GM10248 (cell line): ENCODE measurements at places on chromosomes 2 and 18.

GRCh38 chr18:78873926-78874500 is 105.6 kb upstream of the SALL3 start:
- no peak for DNase-seq

- DNase-seq: no peak
Observed at GRCh38 chr2:241911551-241911950, 42.0 kb downstream of the RTP5 start.

GRCh38 chr2:26763019-26763418 is 1.1 kb upstream of the SLC35F6 start:
- no peak for DNase-seq

- DNase-seq: no peak
Observed at GRCh38 chr2:197958592-197959150, 154.3 kb downstream of the PLCL1 start.

DNA sequence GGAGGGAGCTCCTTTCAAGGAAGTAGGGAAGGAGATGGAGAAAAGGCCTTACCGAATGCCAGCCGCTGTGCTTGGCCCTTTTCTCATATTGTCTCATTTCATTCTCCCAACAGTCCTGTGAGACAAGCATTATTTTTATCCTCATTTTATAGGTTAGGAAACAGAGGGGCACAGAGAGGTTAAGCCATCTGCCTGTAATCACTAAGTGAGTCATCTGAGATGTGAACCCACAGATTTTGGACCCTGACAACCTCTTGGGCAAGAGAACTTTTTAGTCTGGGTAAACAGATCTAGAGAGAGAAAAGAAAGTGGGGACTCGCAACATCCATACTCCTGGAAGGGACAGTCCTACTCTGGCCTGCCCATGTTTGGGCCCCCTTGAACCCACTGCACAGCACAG is 91.7 kb upstream of the LCLAT1 start:
- DNase-seq: no peak

DNA sequence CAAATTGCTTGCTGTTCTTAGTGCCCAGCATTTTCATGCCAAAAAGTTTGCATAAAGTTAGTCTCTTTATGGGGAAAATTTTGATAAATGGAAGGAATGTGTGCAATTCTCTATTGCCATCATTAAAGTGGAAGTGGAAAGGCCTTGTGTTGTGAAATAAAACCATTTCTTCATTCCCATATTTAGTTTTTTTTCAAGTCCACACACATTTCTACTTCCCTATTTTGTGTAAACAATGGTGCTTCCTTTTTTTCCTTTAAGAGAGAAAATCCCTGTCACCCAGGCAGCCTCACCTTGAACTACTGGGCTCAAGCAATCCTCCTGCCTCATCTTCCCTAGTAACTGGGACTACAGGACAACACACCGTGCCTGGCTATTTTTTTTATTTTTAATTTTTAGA is 42.3 kb upstream of the NCOA1 start:
- no peak for DNase-seq

DNA sequence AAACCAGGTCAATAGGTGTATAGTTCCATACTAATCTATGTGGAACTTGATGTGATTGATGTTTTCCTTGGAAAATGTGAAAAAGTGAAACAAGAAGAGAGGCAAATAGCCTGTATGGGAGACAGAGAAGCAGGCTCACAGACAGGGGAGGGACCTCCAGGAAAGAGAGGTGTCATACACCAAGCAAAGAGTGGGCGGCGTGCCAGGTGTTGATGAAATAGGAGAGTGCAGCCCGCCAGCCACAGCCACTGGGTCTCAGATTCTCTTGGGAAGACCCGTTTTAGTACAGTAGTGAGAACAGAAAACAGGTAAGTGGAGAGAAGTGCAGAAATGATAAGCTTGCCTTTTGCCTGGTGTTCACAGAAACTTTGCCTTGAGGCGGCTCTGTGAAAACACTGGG is 301.9 kb downstream of the ZNF407 start:
- no peak for DNase-seq

DNA sequence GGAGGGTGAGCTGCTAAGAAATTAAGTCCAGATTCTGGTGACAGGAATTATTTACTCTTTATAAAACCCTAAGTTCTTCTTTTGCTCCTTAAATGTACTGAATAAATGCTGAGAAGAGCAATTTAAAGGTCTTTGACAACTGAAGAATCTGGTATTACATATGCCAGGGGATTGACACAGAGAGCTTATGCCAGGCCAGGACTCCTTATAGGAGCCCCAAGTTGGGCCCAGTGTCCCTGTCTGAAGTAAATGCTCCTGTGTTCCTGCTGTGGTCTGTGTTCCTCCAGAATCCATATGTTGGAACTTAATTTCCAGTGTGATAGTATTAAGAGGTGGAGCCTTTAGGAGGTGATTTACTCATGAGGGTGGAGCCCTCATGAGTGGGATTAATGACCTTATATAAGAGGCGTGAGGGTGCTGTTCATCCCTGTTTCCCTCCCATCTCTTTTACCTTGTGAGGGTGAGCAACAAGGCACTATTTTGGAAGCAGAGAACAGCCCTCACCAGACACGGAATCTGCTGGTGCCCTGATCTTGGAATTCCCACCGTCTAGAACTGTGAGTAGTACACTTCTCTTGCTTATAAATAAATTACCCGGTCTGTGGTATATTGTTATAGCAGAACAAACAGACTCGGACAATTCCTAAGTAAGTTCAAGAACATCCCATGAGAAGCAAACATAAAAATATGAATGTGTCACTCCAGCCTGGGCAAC is 39.8 kb downstream of the LYPD6 start:
- DNase-seq: no peak

GRCh38 chr2:69213201-69213600 is 173.8 kb downstream of the GFPT1 start:
- DNase-seq: no peak

- peak; percentile 33 for DNase-seq
Observed at GRCh38 chr2:159249990-159250715, 36.4 kb downstream of the WDSUB1 start.

DNA sequence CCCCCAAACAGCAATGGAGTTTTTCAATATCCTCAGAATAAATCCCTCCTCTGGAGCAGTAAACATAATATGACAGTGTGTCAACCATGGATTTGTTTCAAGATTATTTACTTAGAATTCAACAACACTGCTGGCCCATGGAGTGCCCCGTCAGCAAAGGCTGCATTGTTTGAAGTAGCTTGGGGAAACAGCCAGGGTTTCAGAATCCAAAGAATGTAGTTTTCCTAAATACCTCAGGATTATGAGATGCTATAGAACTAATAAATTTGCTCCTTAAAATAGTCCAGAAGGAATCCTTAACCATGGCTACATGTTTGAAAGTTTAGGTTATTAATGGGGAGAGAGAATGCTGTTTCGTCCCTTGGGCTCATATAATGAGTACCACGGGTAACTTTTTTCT is 13.1 kb upstream of the CETN1 start:
- DNase-seq: no peak

GRCh38 chr2:71604726-71605120 is 151.4 kb downstream of the DYSF start:
- DNase-seq: no peak

- DNase-seq: no peak
Observed at GRCh38 chr2:181517685-181518301, 60.6 kb downstream of the ITGA4 start.

DNA sequence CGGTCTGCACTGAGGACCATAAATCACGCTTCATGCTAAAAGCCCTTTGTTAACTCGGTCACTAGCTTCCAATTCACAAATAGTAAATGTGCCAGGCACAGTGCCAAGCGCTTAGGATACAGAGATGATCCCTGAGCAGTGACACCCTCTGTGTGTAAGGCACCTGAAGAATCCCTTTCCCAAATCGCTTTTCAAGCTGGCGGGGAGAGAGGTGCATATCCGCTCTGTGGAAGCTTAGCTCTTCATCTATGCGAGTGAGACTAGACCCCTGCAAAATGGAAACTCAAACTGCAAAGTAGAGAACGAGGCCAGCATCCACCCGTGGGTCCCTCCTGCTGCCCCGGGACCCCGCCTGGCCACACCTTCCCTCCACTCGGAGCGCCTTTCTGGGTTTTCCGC is 2.4 kb downstream of the PIEZO2 start:
- DNase-seq: no peak

DNA sequence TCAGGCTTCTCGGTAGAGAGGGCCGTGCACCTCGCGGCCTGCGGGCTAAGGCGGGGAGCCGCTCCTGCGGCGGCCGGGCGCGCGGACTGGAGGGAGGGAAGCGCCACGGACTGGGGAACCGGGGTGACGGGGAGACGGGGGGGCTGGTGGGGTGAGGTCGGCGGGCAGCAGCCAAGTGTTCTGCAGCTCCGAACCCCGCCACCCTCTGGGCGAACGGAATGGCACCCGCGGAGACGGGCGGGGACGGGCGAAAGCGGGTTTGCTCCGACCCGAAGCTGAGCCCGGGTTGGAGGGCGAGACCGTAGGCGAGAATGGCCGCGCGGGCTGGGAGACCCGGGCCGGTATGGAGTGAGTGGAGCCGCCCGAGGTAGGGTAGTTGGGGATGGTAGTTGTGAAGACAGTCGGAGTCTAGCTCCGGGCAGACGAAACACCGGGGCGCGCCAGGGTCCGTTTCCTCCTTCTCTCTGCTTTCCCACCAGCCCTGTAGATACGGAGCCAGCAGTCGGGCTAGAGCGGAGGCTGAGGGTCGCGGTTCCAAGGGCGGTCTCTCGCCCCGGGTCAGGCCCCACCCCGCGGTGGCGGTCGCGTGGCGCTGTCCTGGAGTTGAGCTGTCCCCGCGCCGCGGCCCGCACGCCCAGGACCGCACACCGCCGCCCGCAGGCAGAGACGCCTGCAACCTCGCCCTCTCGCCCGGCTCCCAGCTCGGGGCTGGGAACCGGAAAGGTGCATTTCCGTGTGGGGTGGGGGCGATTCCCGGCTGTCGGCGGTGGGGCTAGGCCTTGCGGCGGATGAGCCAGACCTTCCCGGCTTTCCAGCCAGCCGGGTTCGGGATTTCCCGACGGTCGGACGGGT is 160.3 kb upstream of the SIX2 start:
- peak; percentile 27 for DNase-seq

DNA sequence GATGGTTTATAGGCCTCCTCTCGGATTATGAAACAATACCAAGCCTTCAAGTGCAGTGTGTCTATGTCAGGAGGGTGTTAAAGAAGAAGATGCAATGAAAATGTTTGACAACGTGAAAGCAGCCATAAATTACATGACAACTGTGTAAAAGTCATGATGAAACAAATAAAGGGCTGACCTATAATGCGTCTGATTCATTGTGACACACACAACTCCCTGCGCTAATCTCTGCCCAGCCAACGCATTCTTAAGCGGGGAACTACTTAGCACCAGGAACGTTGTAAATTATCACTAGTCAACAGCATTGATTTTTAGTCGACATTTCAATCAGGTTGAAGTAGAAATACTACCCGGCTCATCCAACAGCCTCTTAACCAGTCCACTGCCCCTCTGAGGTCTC is 26.8 kb downstream of the BCL11A start:
- DNase-seq: no peak

DNA sequence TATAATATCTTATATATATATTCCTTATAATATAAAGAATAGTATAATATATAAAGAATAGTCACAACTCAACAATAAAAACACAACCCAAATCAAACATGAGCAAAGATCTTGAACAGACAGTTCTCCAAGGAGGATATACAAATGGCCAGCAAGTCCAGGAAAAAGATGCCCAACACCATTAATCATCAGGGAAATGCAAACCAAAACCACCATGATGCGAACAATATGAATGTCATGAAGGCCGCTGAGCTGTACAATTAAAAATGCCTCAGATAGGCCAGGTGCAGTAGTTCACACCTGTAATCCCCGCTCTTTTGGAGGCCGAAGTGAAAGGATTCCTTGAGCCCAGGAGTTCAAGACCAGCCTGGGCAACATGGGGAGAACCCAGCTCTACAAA is 58.9 kb downstream of the SLC35F5 start:
- DNase-seq: no peak

GRCh38 chr18:3914833-3915610 is 465.1 kb downstream of the TGIF1 start:
- no peak for DNase-seq

DNA sequence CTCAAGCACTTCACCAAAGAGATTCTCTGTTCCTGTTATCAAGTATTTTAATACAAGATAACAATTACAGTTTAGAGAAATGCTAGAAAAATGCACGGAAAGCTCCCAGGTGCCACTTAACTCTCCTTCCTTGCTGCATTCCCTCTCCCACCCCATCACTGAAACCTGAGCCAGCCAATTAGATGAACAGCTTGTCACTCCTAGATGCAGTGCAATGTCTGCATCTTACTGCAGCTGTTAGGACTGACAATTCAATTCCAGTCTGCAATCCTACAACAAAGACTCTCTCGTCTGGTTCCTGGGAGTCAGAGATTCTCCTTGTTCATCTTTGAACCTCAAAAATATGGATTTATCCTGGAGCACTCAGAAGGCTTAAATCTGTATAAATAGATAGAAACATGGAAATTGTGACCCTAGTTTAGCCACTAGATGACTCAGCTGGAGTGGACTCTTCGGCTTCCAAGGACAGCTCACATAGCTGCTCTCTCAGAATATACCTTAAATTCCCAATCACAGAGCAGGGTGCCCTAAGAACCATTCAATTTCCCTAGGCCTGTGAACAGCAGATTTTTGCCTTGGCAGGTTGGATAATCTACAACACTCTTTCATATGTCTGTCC is 311.1 kb downstream of the NRXN1 start:
- no peak for DNase-seq

- DNase-seq: no peak
Observed at GRCh38 chr2:147076634-147077033, 768.2 kb upstream of the ACVR2A start.

DNA sequence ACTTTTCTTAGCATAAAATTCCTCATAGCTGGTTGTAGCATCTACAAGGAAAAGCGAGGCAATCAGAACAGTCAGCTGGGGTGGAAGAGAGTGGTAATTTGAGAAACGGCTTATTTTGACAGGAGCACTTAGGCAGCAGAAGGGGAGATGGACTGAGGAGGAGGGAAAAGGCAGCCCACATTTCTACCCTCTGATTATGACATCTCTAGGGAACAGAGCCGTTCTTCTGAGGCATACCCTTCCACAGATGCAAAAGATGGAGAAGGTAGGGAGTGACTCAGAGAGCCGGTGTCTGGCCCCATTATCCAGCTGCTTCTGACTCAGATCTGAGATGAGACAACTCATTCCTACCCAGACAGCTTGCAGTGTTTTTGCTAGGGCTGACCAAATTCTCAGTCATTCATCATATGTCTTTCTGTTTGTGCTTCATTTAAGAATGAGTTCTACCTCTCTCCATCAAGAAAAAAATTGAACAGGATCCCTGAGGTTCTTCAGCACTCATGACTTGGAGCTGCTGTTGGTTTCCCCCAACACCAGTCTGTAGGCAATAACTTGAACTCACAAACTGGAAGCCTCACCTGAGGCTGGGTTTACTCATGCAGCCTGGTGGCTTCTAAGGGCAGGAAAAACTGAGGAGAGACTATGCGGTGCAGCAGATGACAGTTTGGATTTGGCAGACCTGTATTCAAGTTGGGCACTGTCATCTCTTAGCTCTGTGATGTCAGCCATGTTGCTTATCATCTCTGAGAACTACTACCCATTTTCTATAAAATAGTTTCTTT is 15.9 kb upstream of the SEC11C start:
- no peak for DNase-seq

GRCh38 chr2:191363267-191363666 is 118.1 kb downstream of the MYO1B start:
- DNase-seq: no peak

- DNase-seq: no peak
Observed at GRCh38 chr18:48472610-48473009, 63.4 kb upstream of the ZBTB7C start.
